ENCODE measurements at places on chromosomes 5 and 9. TPM values are rescaled to one million over a fixed set of nuclear protein-coding genes. Genes with fewer than 3 reads are reported as not detected.

Gene SPINK6
- not detected for total RNA-seq

Gene TLX3
- total RNA-seq, result not detected

Gene SLC46A2
- 0.18 TPM for total RNA-seq

Gene APBB3
- total RNA-seq, result 32.9 TPM

Gene ADAMTS16
- 0.81 TPM for total RNA-seq

Gene PCDHA13
- 0.15 TPM for total RNA-seq

Gene PROB1
- 3.0 TPM for total RNA-seq

Gene RASEF
- total RNA-seq, result 0.21 TPM

Gene FBP2
- not detected for total RNA-seq

Gene EPB41L4A
- total RNA-seq, result 38.6 TPM

Gene SHISAL2B
- not detected for total RNA-seq

Gene ARHGEF28
- 18.0 TPM for total RNA-seq

Gene COL5A1
- total RNA-seq, result 159 TPM

Gene MELK
- total RNA-seq, result 1.1 TPM

GRCh38 chr5:50962934-50963872, 296.8 kb downstream of the PARP8 start:
- DNase-seq, result peak; percentile 69

DNA sequence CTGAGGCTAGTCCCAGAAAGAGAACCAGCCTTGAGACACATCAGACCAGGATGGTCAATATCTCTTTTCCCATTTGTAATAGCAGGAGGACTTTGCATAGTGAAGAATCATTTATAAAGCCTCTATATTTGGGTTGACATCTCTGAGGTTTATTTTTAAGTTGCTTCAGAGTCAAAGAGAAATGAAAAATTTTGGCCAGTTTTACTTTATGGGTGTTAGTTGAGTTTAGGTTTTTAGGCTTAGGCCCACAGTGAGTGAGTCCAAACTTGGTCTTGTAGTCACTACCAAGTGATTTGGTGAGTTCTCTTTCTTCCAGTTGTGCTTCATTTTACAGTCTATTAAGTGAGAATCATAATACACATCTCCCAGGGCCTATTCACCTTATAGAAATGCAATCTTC, 5.3 kb upstream of the MEF2C start:
- DNase-seq, result no peak

GRCh38 chr9:130193103-130193502, 20.9 kb downstream of the NCS1 start:
- no peak for DNase-seq

- DNase-seq, result peak; percentile 70
Measured at GRCh38 chr9:121684381-121685145, 33.1 kb downstream of the DAB2IP start.

- DNase-seq, result no peak
Measured at GRCh38 chr9:72931437-72931836, 21.4 kb downstream of the ALDH1A1 start.

GRCh38 chr9:16278326-16278999, 592.0 kb downstream of the BNC2 start:
- no peak for DNase-seq

- no peak for DNase-seq
Measured at GRCh38 chr9:6788162-6789016, 30.6 kb downstream of the KDM4C start.

DNA sequence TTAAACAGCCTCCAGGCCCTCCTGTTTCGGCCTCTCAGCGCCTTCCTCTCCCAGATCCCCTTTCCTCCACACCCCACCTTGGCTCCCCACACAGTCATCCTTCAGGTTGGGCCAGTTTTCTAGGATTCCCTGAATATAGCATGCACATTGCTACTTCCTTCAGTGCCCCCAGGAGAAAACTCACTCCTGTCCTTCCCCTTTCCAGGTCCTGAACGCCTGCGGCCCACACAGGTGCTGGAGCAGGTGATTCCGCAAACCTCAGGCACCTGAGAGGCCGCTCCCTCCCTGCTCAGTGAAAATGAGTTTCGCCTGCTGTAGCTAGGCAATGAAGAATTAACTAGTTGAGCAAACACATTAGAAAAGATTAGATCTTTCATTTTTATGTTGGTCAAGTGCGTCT, 185.0 kb downstream of the MED10 start:
- no peak for DNase-seq

DNA sequence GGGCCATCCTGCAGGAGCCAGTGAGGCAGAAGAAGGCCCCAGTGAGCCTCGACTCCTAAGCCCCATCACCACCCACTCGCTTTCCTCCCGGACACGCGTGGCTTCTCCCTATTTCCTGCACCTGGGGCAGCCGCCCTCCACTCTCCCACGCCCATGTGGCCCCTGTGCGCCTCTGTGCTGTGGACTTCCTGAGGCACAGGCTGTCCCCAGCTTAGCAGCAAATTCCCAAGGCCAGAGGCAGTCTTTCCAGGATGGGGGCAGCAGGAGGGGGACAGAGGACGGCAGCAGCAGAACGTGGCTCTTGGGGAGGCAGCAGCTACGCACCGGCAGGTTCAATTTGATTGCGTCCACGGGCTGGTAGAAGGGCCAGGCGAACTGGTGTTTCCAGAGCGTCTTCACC, 14.9 kb downstream of the BRD3 start:
- peak; percentile 61 for DNase-seq

DNA sequence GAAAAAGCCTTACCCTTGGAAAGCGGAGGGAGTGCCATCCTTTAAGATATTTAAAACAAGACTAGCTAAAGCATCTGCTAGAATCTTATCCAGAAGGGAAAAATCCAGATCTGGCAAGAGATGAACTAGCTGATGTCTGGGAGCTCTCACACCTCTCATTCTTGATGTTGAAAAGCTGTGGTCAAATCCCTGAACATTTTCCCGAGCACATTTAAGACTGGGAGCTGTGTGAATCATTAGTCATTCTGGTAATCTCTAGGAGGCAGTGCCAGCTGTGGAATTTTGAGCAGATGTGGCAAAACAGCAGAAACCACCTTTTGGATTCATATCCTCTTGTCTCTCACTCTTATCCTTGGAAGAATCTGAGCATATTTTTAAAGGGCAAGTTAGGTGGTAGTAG, 218.0 kb downstream of the MAN2A1 start:
- DNase-seq, result no peak

GRCh38 chr5:4995014-4995413, 145.1 kb upstream of the ADAMTS16 start:
- DNase-seq, result no peak

- no peak for DNase-seq
Measured at GRCh38 chr9:28014212-28014611, 440.9 kb upstream of the C9orf72 start.

GRCh38 chr5:110644357-110644756, 82.1 kb downstream of the TMEM232 start:
- no peak for DNase-seq

- DNase-seq, result no peak
Measured at GRCh38 chr9:17013010-17013409, 121.8 kb upstream of the CNTLN start.

DNA sequence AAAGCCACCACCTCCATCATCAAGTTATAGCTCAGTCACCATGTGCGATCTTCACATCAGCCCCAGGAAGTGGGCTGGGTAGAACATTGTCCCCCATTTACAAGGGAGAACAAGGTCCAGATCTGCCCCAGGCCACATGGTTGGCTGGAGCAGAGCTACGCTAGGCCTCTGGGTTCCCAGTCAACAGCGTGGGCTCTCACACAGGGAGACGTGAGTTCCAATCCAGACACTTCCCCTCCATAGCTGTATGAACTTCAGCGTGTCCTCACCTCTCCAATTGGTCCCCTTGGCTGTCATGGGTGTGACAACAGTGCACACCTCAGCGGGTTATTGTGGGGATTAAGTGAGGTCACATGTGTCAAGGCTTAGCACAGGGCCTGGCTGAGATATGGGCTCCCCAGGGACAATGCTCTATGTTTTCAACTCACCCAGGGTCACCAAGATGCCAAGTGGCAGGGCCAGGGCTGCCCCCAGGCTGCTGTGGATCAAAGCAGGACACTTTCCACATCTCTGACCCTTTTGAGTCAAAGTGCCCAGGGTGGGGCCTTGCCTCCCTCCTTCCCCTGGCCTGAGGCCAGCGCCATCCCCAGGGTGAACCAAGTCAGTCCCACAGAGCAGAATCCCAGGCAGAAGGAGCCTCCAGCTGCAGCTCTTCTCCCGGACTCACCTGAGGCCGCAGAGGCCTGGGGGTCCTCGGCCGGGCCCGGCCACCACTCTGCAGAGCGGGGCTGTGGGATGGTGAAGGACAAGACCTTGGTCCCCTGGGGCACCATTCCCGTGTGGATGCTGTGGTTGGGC, 19.8 kb downstream of the AKNA start:
- DNase-seq, result peak; percentile 71

DNA sequence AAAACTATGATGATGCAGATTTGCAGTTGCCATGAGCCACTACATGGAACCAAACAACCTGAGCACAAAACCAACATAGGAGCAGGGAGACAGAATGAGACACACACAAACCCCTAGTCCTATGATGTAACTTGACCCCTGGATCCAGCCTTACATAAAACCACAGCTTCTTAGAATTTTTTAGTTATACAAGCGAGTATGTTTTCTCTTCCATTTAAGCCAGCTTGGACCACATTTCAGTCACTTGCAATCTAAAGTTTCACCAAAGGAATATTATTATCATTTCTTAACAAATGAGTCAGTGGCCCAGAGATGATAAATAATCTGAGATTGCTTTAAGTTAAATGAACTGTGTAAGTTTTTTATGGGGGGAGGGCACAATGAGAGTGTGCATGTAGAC, 6.8 kb downstream of the SPOCK1 start:
- DNase-seq, result no peak

GRCh38 chr5:123429993-123430392, 6.8 kb upstream of the CEP120 start:
- no peak for DNase-seq

DNA sequence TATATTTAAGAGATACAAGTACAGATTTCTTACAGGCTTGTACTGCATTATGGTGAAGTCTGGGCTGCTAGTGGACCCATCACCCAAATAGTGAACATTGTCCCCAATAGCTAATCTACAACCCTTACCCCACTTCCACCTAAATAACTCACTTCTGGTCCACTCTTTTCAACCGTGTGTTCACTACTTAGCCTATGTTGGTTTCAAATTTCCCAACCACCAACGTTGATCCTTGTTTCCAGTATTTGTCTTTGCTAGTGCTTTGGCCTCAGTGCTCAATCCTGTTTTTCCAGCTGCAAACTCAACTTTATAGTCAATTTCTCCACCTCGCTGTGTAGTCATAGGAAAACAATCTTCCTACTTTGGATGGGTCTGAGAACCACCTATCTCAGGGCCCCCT, 45.3 kb upstream of the TTC39B start:
- no peak for DNase-seq

DNA sequence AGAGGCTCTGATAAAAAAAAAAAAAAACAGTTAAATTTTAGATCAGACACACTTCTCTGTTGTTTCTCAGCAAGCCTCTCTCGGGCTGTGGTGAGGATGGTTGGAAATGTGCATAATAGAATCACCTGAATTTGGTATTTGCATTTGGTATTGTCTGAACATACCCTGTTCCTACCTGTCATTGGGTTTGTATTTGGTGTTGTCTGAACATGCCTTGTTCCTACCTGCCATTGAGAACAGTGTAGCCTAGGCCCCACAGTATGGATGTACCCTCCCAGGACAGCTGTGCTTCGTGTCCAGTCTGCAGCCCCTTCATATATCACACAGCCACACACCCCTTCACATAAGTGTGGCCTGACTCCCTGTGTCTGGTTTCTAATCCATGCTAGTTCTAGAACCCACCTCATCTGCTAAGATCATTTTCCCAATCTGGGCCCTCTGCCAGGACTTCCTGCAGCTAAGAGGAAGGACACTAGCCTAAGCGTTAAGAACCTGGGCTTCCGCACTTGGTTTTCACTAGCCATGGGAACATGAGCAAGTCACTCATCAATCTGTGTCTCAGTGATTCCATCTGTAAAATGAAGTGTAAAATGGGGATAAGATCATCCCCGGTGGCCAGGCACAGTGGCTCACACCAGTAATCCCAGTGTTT, 49.2 kb downstream of the ITGA2 start:
- DNase-seq, result no peak

Measured in aorta (tissue), 5 donors.